Bronchial epithelial cell (primary cell): ENCODE measurements at places on chromosomes 7 and 10.

GRCh38 chr10:70228491-70228890, 4.7 kb downstream of the PPA1 start:
- no peak for DNase-seq

DNA sequence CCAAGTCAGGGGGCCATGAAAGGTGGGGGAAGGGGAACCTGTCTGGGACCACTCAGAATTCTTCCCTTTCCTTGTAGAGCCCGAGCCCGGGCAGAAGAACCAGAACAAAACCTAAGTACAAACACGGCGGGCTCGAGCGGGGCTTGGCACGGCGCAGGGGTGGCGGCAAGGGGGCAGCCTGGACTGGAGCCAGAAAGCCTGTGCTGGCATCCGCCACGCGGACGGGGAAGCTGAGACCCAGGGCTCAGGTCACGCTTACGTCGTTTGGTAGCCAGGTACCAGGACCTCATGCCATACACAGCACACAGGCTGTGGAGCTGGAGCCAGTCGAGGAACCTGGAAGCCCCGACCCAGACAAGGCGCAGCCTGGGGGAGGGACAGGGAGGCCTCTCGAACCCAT, 6.6 kb upstream of the GPER1 start:
- no peak for DNase-seq

- DNase-seq = no peak
These were observed 1.8 kb upstream of the OPN4 start for GRCh38 chr10:86652361-86653202.

DNA sequence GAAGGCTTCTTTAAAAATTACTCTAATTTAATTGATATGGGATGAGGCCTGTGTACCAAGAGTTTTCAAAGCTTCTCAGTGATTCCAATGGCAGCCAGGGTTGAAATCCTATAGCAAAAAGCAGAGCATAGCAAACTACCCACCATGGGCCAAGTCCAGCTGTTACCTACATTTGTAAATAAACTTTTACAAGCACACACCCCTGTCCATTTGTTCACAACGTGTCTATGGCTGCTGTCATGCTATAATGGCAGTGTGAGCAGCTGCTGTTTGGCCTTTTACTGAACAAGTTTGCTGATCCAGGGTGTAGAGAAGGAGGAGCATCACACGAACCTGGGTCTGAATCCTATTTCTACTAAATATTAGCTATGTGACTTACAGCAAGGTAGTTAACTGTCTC, 50.0 kb downstream of the NPY start:
- no peak for DNase-seq

DNA sequence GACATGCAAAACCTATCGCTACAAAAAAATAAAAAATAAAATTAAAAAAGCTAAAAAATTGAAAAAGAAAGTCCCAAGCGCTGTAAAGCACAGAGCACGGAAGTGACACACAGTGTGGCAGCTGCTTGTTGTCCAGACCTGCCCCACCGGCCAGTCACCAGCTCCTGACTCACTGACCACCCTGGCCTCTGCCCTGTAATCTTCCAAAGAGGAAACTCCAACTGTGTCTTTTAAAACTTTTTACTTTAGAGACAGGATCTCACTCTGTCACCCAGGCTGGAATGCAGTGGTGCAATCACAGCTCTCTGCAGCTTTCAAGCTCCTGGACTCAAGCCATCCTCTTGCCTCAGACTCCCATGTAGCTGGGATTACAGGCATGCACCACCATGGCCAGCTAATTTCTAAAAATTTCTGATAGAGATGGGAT, 23.6 kb downstream of the GNA12 start:
- peak; percentile 94 for DNase-seq

- DNase-seq = no peak
These were observed 154.0 kb downstream of the SGMS1 start for GRCh38 chr10:50469778-50470193.

- DNase-seq = no peak
These were observed 267.7 kb downstream of the TNS3 start for GRCh38 chr7:47314248-47314647.

DNA sequence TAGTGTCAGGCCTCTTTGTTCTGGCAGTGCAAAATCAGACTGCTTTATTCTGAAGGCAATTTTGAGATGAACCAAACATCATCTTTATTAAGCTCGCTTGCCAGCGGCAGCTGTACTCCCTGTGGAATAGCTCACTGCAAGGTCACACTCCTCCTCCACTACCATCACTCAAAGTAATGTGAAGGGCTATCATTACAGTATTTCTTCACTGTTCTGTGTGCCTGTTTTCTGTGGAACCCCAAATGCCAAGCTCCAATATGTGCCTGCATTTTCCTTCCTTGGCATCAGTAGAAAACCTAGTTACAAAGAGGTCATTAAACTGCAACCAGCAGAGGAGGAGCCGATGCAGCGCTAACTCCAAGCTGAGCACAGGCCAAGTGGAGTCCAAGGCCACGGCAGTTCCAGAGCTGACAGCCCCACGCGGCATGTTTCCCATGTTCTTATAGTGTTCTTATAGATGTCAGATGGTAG, 21.4 kb downstream of the BCCIP start:
- no peak for DNase-seq

- no peak for DNase-seq
These were observed 193.2 kb downstream of the DNAJB6 start for GRCh38 chr7:157529768-157530560.

DNA sequence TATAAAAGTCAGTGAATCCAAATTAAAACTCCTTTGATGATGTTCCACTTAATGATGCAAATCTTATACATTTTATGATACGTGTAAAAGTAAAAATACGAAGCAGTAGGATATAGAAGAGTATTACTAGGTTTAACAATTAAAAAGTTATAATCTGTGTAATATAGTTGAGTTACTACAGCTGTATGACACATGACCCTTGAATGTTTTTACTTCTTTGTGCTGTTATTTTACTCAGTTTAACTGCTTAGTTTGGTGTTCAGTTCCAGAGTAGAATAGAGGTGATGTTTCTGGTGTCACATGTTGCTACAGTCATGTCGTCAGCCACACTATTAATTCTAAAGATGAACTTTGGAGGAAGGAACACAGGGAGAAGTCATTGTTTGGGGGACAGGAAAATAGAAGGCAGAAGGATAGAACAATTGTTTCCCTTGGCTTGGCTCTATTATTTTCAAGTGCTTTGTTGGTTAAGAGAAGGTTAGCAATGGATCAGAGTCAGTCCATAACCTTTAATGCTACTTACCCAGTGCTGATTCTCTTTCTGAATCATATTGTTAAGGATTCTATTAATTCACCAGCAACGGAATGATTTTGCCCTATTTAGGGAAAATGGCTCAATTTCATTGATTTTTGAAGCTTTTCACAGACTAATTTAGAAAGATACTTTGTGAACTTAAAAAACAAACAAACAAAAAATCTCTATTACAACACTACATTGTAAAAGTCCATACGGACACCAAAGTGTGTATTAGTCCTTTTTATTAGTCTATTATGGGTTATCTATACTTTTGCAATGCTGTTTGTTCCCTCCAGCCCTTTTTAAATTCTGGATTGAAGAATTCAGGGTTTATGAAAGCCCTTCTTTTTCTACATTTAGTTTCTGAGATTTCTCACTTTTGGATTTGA, 73.4 kb downstream of the CPED1 start:
- DNase-seq = no peak

DNA sequence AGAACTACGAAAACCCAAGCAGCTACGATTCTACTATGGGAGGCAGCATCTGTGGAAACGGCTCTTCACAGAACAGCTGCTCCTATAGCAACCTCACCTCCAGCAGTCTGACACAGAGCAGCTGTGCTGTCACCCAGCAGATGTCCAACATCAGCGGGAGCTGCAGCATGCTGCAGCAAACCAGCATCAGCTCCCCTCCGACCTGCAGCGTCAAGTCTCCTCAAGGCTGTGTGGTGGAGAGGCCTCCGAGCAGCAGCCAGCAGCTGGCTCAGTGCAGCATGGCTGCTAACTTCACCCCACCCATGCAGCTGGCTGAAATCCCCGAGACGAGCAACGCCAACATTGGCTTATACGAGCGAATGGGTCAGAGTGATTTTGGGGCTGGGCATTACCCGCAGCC, 81.6 kb upstream of the SAMD8 start:
- no peak for DNase-seq

- peak; percentile 46 for DNase-seq
These were observed 64.6 kb downstream of the MDFIC start for GRCh38 chr7:114986190-114987180.

- DNase-seq = peak; percentile 36
These were observed 51.3 kb upstream of the CAV2 start for GRCh38 chr7:116447966-116448839.

DNA sequence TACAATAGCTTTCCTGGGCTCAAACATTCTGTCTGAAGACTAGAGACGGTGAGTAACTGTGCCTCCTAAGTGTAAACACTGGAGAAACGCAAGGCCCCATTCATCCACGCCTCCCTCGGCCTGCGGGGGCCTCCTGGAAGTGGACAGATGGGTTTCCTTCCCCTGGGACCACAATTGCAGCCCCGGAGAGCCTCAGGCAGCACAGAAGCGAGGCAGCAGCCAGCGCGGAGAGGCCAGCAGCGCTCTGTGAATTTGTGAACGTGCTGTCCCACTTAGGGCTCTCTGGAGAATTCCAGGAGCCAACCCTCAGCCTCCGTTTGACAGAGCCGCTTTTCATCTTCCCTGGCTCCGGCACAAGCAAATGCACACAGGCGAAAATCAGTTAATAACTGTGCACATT, 23.2 kb upstream of the CALN1 start:
- no peak for DNase-seq

- peak; percentile 40 for DNase-seq
These were observed 700 bp downstream of the MTPN start for GRCh38 chr7:135976312-135977006.

DNA sequence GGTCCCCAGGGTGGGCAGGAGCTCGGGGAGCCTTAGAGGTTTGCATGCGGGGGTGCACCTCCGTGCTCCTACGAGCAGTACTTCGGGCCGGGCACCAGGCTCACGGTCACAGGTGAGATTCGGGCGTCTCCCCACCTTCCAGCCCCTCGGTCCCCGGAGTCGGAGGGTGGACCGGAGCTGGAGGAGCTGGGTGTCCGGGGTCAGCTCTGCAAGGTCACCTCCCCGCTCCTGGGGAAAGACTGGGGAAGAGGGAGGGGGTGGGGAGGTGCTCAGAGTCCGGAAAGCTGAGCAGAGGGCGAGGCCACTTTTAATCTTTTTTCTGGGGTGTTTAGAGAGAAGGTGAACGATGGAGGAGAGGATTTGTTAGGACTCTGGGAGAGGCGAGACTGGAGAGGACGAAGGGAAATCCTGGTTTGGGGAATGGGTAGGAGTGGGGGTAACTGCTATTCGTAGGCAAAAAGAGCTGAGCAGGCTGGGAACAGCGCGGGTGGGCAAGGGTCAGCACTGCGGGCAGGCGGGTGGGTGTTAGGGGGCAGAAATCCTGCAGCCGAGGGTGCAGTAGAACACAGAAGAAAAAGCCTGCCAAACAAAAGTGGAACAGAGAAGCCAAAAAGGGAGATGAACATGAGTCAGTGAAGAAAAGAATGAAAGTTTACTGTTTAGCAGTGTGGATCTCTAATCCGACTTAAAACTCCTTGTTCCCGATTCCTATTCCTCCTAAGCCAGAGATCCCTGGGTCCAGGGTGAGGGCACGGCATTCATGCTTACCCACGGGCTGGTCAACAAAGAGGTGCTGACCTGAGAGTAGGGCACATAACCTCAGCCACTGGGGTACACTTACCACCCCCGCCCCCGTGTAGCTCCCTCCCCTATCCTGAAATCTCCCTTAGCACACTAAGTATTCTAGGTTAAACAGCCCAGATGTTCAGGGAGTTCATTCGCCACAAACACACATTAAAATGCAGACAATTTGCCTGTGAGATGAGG, 26.9 kb downstream of the PRSS2 start:
- no peak for DNase-seq

DNA sequence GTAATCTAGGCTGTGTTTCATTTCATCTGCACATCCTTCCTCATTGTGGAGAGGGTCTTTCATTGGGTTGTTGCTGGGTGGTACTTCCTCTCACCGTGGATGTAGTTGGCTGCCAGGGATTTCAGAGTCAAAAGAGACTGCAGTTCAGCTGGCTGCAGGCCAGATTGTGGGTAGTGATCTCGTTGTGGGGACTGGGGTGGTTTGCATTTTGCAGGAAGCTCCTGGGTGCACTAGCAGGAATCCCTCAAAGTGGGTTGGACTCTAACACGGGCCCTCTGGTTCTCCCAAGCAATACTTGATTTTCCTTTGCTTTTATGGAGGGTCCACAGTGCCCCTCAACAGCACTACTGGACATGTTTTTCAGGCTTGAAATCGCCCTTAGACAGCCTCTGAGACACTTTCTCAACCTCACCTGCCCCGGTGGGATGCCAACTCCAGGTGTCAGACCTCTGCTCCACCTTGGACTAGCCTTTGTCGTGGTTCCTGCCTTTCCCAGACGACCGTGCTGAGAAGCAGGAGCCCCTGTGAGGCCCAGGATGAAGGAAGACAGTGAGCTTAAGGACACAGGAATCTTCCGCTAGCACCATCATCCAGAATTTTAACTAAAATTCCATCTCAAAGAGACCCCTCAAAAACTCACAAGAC, 23.9 kb upstream of the ZNF273 start:
- DNase-seq = no peak

DNA sequence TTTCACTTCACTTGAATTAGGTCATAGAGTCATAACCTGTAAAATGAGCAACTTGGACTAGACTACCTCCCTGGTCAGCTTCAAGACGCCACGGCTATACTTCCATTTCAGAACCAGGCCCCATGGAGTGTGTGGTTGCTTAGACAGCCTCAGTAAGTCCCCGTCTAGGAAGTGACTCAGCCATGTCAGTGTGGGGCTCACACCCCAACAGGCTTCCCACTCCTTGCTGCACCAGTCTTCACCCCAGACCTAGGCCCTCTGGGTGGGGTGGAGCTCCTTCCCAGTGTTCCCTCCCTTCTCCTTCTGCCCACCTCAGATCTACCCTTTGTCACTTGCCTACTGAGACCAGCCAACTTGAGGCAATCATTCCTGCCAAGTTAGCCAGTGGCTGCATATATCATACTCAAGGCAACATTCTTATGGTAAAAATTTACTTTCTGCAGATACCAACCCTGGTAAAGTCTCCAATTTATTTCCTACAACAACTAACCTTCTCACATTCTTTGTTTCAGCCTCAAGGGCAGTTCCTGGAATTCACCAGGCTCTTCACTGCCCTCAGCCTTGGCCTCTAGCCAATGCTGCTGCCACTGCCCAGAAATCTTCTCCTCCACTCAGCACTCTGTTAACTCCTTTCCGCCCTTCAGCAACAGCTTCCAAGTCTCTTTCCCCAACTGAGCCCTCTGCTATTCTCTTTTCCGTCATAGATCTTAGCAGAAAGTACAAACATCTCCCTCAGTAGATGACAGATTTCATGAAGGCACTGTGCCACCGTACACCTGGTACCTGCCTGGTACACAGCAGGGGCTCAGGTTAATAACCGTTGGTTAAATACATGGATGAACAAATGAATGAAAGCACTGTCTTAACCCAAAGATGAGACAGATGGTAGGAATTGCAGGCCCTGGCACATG, 31.3 kb upstream of the ZNRF2 start:
- peak; percentile 44 for DNase-seq

DNA sequence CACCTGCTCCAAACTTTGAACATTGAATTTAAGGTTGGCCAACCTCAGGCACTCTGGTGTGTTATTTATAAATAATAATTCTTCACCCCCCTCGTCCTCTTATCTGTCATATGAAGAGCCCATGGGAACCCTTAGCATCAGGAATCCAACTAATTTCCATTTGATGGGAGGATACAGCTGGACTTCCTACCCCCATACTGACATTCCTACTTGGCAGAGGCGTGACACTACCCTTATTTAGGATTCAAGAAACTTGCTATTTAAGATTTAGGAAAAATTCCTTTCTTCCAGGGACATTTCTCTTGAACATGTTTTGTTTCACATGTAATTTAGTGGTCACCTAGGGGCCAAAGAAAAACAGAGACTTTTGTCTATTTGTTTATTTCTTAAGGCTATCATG, 171.9 kb upstream of the NRP1 start:
- DNase-seq = no peak
